ENCODE measurements at places on chromosomes 5 and 9. TPM values are rescaled to one million over a fixed set of nuclear protein-coding genes. Genes with fewer than 3 reads are reported as not detected.

Gene ADAMTS19
- total RNA-seq, result not detected

Gene BARHL1
- total RNA-seq, result not detected

DNA sequence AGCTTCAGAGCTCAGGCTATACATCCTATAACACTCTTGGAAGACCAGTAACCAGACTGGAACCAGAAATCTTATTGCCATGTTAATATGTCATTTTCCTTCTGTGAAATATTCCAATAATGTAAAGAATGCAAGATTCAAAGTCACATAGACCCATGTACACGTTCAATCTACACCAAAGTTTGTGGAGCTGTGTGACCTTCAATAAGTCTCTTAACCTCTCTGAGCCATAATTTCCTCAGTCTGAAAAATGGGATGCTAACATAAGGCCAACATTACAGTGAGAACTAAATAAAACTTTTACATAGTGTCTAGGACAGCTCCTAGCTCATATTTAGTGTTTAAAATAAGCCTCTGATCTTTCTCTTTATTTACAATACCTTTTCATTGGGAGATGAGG, 70.4 kb downstream of the ARRDC3 start:
- peaks cover 47% of the 10 kb centered on the region for H3K4me1 ChIP-seq
- H3K27me3 ChIP-seq, result no peaks in the 10 kb centered on the region
- H3K4me3 ChIP-seq, result peak overlapping the region; percentile 78
- DNase-seq, result no peak
- H3K36me3 ChIP-seq, result no peaks in the 10 kb centered on the region

- no peaks in the 10 kb centered on the region for H3K27me3 ChIP-seq
- no peak for DNase-seq
- H3K4me1 ChIP-seq, result peaks cover 18% of the 10 kb centered on the region
- H3K4me3 ChIP-seq, result no peak overlapping the region
- H3K27ac ChIP-seq, result no peak overlapping the region
- H3K36me3 ChIP-seq, result no peaks in the 10 kb centered on the region
Measured at GRCh38 chr9:137412431-137412830, 10.5 kb downstream of the EXD3 start.

GRCh38 chr9:131539223-131539923, 6.0 kb upstream of the PRRT1B start:
- H3K27ac ChIP-seq, result no peak overlapping the region
- H3K36me3 ChIP-seq, result no peaks in the 10 kb centered on the region
- H3K27me3 ChIP-seq, result peaks cover under 1% of the 10 kb centered on the region
- H3K4me3 ChIP-seq, result peak overlapping the region; percentile 69
- DNase-seq, result no peak
- H3K4me1 ChIP-seq, result peaks cover 24% of the 10 kb centered on the region

Measured in CD4-positive, CD25-positive, alpha-beta regulatory T cell (primary cell).